AG08395 (cell line): ENCODE measurements at places on chromosomes 6 and 20.

- peak; percentile 43 for DNase-seq
Observed at GRCh38 chr6:132054525-132054924, 103.4 kb upstream of the CCN2 start.

GRCh38 chr6:158761746-158762145 is 57.4 kb downstream of the EZR start:
- DNase-seq = no peak

GRCh38 chr6:85449388-85449817 is 480 bp upstream of the NT5E start:
- peak; percentile 66 for DNase-seq

DNA sequence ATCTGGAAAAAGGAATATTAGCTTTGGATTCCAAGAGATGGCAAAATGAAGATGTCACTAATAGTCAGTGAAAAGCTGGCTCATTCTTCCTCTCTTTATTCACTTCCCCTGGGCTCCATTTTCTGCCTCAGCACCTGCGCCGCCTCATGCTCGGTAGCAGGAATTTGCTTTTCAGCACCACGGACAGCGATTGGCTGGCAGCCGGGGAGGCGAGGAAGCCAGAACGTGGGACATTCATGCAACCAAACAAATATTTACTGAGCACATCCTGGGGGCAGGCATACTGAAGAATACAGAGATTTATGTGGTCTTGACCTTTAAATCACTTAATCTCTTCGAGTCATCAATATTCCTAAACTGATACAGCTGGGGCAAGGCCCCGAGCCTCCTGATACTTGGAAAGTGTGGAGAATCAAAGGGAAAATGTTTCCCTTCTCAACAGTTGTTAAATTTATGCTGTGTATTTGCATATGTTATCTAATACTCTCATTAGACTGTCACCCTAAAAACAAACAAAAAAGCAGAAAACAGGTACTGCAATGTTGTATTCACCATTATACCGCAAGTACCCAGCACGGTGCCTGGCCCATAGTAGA is 12.1 kb upstream of the PDYN start:
- DNase-seq = peak; percentile 66

GRCh38 chr20:62590309-62591121 is 51.8 kb upstream of the SLCO4A1 start:
- DNase-seq = peak; percentile 92

- no peak for DNase-seq
Observed at GRCh38 chr6:139706912-139707311, 332.5 kb upstream of the CITED2 start.

GRCh38 chr6:51153109-51153508 is 334.4 kb downstream of the TFAP2B start:
- DNase-seq = no peak

- DNase-seq = no peak
Observed at GRCh38 chr6:157884756-157885155, 61.7 kb downstream of the SNX9 start.
